PC-3 (cell line): ENCODE measurements at places on chromosomes 16 and 17.
A peak's percentile ranks its signal among the peaks of the same experiment; 100 is the strongest.

- peak; percentile 82 for DNase-seq
These were observed 26.8 kb upstream of the FOXK2 start for GRCh38 chr17:82492643-82493225.

DNA sequence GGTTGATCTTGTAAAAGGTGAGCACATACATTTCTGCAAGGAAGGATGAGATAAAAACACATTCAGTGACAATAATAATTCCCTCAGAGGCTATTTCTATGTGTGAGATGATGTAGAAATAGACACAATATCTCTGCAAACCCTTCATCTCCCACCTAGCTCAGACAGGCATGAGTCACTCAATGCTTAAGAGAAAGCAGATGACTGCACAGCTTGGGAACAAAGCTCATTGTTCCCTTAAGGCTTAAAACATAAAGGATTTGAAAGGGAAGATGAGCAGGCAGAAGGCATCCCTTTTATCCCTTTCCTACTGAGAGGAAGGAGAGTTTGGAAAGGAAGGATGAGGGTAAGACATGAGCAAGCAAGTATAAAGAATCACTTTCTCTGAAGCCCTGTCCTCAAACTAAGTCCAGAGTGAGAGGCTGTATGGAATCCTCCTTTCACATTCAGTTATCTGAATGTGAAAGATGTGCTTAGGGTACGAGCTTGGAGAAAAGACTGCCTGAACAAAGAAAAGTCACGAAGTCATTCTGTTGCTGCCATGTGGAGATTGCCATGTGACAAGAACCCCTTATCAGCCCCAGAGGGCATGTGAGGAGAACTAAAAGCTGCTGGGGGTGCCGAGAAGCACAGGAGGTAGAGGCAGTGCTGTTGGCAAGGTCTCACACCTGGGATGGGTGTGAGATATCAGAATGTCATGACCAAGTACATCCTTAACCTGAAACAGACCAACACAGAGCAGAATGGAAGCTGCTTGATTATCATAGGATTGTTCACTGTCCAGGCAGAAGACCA lies 58.2 kb downstream of the CNTNAP4 start:
- DNase-seq: no peak

- no peak for DNase-seq
These were observed 32.5 kb upstream of the TNFRSF13B start for GRCh38 chr17:17004251-17004996.

DNA sequence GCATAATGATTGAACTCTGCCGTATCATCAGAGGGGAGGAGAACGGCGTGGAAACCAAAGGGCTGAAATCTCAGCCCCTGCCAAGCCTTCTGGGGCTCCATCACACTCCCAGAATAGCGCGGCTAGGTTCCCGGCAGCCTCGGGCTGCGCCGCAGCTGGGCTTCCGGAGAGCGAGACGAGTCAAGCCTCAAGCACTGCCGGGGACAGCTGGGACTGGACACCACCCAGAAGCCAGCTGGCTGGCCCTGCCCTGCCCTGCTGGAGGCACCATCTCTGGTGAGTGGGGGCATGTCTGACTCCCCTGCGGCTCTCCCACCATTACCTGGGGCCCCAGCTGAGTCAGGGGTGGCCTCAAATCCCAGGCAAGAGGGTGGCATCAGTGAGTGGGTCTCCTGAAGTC lies 7.2 kb upstream of the GPRC5C start:
- DNase-seq: no peak

- DNase-seq: no peak
These were observed 681.7 kb downstream of the MAF start for GRCh38 chr16:78918805-78919305.

- DNase-seq: no peak
These were observed 392.0 kb upstream of the DYNLRB2 start for GRCh38 chr16:80148826-80149225.

DNA sequence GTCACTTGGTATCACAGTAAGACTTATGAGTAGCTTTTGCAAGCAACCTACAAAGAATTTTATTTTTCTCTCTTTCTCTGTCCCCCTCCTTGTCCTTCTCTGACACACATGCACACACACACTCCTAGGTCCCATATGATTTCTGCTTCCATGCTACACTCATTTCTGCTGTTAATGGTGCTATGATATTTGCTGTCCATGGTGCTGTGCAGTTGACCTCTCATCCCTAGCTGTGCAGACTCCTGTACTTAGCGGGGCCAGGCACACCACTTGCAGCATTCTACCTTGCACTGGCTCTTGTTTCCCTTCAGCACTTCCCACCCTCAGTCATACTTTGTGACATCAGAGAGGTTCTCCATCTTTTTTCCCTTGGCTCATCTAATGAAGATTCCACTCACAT lies 158.9 kb upstream of the CNTNAP4 start:
- no peak for DNase-seq

GRCh38 chr17:68613739-68614298 lies 12.7 kb upstream of the FAM20A start:
- DNase-seq: peak; percentile 91

- DNase-seq: no peak
These were observed 27.7 kb upstream of the RASD1 start for GRCh38 chr17:17523731-17524490.

DNA sequence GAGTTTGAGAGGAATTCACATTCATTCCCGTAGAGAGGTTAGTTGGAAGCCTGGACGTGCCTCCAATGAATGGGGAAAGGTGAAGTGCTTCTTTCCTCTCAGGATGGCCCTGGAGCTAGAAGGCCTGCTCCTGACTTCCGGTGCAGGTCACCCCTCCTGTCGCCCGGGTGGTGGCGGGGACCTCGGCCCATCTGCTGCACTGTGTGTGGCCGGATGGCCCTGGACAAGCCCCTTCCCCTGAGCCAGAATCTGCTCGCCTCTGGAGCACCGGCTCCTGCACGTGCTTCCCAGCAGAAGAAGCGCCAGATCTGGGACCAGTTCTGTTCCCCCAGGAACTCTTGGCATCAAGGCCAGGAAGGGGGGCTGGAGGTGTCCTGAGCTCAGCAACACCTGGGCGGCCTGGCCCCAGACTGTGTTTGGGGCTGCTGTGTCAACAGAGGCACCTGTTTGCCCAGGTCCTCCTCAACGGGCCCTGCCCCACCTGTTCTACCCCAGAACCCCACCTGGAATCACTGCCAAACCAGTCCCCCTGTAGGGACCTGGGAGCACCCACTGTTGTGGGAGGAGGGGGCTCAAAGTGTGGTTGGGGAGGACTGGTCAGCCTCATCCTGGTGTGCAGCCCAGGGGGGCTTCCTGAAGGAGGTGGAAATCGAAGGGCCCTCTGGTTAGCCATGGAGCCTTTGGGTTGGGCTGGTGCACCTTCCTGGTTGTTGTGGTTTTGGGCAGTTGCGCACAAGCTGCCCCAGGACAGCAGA lies 5.1 kb upstream of the PERCC1 start:
- DNase-seq: no peak

GRCh38 chr16:66095676-66096075 lies 270.8 kb upstream of the CDH5 start:
- no peak for DNase-seq

DNA sequence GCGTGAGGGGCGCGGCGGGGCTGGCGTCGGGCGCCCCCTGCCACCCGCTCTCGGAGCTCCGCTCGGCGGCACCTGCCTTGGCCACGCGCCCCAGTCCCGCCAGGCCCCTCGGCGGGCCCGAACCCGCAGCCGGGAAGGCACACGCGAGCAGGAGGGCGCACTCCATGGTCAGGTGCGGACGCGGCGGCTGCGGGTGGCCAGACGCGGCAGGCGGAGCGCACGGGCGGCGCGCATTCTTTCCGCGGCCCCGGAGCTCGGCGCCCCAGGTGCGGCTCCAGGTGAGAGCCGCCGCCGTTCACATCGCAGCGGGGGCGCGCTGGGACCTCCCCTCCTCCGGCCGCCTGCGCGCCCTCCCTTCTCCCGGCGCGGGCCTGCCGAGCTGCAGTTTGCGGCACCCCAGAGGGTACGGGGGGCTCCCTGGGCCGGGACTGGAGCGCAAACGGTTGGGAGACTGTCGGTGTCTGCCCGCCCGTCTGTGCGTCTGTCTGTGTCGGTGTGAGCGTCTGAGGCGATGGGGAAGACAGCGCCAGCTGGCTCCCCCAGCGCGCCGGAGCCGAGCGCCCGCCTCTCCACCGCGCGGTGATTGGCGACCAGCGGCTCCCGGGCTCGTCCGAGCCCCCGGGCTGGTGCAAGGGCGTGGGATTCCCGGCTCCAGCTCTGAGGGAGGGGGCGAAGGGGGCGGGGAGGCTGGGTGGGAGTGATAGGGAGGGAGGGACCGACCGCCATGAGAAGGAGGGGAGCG lies at the start of gene ADAMTS18:
TSS of gene ADAMTS18 (minus strand) at position 505 of the 742 bp plus-strand sequence. CDS start at position 166, 339 bp downstream.
- DNase-seq: no peak

GRCh38 chr17:45663772-45664171 lies 120.3 kb upstream of the CRHR1 start:
- peak; percentile 20 for DNase-seq

- no peak for DNase-seq
These were observed 500.0 kb upstream of the SALL1 start for GRCh38 chr16:51651061-51651466.

DNA sequence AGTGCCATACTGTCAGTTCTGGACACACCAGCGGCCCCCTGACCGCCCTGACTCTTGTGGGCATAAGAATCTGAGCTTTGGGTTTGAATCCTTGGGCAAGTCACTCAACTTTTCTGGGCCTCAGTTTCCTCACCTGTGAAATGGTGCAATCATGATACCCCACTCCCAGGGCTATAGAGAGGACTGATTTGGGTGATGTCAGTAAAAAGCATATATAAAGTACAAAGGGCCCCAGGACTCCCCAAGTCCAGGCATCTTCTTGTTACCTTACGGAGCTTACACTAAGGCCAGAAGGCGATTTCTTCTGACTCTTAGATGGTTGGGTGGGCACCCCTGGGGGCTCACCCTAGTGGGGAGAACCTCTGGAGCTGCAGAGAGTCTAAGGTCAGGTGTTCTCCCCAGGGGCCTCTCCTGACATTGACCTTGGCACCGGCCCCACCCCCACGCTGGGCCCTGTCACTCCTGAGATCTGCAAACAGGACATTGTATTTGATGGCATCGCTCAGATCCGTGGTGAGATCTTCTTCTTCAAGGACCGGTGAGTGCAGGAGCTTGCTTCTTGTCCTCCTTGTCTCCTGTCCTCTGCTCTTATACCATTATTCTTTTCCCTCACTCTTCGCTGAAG lies 13.9 kb downstream of the MMP2 start:
- no peak for DNase-seq

DNA sequence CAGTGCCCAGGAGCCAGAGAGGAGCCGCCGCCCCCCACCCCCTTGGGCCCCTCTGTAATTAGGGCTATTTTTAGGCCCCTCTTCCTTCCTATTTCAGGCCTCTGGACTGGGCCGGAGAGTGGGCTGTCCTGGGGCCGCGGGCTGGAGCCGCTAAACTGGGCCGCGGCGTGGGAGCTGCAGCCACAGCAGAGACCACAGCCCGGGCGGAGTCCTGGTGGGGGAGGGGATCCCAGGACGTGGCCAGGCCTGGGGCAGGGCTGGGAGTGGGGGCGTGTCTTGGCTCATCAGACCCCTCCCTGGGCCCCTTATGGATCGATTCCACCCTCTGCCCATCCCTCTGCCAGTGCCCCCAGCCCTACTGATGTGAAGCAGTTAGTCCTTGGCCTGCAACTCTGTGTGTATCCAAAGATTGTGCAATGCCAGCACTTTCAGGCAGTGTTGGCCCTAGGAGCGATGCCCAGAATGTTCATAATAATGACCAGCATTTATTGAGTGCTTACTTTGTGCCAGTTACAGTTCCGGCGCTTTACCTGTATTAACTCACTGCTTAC lies 15.0 kb upstream of the TAC4 start:
- no peak for DNase-seq

GRCh38 chr17:65918916-65919315 lies 273.0 kb downstream of the CEP112 start:
- no peak for DNase-seq

DNA sequence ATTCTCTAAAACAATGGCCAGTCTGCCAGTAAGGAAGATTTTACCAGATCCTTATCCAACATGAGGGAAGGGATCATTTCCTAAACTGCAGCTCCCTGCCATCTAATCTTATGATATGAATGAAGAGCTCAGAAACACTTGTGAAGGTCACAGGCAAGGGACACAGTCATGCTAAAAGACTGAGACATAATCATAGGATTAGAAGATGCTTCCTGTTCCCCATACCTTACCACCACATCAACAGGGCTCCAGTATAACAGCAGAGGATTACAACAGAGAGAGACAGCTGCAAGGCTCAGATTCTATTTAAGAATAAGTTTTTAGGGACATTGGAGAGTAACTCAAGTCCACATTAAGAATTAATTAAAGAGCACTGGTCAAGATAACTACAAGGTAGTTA lies 93.3 kb downstream of the BRIP1 start:
- no peak for DNase-seq

GRCh38 chr17:71071837-71072236 lies 902.5 kb downstream of the KCNJ2 start:
- peak; percentile 100 for DNase-seq

GRCh38 chr17:12548558-12548957 lies 117.1 kb upstream of the MYOCD start:
- no peak for DNase-seq

DNA sequence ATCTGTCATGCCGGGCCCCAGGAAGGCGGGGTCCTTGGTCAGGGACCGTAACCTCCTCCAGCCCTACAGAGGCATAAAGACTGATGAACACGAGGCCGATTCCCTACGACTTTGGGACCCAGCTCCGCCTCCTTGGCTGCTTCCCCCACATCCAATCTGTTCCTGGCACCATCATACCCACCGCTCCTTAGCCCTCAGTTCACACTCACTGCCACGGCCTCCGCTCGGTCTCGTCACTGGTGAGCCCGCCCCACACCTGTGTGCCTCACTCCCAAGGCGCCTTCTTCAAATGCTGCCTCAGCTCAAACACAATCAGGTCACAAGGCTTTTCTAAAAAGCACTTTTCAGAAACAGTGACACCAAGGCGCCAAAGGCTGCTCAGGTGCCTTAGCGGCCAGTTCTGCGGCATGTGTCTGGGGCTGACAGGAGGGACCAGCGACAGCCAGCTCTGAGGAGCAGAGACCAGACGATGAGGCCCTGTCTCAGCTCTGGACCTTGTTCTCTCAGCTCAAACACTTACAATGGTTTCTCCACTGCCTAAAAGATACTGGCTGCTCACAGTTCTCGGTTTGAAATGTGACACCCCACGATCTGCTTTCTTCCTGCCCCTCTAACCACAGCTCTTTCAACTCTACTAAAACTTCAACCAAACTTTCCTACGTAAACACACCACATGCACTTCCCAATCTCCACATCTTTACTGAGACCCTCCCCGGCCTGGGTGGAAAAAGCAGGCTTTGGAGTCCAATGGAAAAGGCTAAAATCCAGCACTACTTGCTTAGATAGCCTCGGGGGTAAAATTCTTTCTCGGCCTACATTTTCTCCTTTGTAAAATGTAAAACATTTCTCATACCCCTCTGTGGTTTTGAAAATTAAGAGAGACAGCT lies 33.2 kb downstream of the CYB5D2 start:
- no peak for DNase-seq

- DNase-seq: no peak
These were observed 180.9 kb downstream of the GRIN2A start for GRCh38 chr16:10001258-10001775.
